Esophagus mucosa (tissue), 1 donor: ENCODE measurements at places on chromosomes 2 and 18. TPM values are rescaled to one million over a fixed set of nuclear protein-coding genes. Genes with fewer than 3 reads are reported as not detected.

ARHGAP15 gene
- total RNA-seq = 2.6 TPM

AFF3 gene
- total RNA-seq = 0.96 TPM

CREG2 gene
- 2.3 TPM for total RNA-seq

DNA sequence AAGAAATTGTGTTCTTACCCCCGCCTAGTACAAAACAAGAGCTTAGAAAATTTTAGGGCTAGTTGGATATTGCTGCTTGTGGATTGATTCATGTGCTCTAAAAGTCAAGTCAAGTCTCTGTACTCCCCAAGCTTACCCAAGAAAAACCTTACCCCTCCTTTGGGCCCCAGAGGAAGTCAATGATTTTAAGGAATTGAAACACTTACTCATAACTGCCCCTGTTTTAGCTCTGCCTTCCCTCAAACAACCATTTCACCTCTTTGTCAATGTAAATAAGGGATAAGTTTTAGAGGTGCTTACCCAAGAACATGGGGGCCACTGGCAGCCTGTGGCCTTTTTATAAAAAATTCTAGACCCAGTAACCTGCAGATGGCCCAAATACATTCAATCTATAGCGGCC is 136.6 kb upstream of the RMP24 start:
- ATAC-seq = no peak

- ATAC-seq = peak; percentile 66
Measured at GRCh38 chr2:119407430-119408220, 24.0 kb upstream of the TMEM37 start.

- peak; percentile 96 for ATAC-seq
Measured at GRCh38 chr2:74188018-74188601, 9.4 kb upstream of the MOB1A start.

- peak; percentile 94 for ATAC-seq
Measured at GRCh38 chr2:7748717-7749415, 831.7 kb downstream of the RNF144A start.

- no peak for ATAC-seq
Measured at GRCh38 chr2:211413746-211414145, 857.3 kb downstream of the CPS1 start.

- ATAC-seq = no peak
Measured at GRCh38 chr18:33201509-33201926, 239.0 kb downstream of the CCDC178 start.

- no peak for ATAC-seq
Measured at GRCh38 chr18:46794607-46795006, 37.8 kb upstream of the ST8SIA5 start.

DNA sequence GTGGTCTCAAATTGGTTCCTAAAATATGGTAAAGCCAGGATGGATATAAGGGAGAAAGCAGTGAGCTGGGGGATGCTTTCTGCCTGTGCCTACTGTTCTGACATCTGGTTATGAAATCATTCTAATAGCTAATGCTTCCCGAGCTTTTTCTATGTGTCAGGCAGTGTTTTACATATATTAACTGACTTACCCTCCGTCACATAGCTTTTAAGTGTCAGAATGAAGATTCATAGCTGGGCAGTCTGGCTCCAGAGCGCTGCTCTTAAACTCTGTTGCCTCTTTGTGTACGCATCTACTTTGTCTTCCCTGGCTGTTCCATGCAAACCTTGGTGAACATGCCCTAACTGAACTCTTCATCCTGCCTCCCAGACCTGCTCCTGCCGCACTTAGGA is 195.7 kb downstream of the LPIN1 start:
- no peak for ATAC-seq

DNA sequence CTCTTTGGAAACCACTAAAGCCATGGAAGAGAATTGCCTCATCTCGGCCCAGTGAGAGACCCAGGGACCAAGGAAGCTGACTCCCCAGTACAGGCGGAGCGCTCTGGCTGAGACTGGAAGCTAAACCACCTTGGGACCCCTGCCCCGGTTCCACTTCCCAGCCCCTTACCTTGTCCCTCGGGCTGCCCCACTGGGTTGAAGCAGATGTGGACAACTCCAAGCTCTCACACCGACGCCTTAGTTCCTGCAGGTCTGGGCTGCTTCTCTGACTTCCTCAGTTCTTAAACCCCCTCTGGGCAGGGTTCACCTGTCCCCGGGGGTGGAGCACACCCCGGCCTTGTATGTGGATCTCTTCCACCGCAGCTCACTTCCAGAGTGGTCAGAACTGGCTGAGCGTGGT is 266.2 kb downstream of the PHLPP1 start:
- ATAC-seq = no peak

- ATAC-seq = no peak
Measured at GRCh38 chr2:23135481-23136100, 249.4 kb upstream of the KLHL29 start.

GRCh38 chr2:56077359-56077915 is 106.4 kb upstream of the CCDC85A start:
- ATAC-seq = no peak

DNA sequence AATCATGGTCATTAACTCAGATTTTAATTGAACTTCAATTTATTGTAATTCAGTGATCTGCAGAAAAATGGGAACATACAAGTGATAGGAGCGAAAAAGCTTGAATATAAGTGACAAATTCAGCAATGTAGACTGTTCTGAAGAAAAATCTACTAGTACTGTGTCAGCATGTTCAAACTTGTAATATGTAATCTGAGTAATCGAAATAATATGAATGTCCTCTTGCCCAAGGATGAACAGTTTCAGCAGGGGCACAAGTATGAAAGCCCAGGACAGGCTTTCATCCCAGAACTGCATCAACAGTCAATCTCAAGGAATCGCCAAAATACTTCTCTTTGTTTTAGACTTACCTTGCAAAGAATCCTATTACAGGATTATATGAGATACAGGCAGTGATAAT is 1110.5 kb downstream of the LRP1B start:
- ATAC-seq = no peak

- ATAC-seq = no peak
Measured at GRCh38 chr2:129885735-129886134, 93.7 kb upstream of the RAB6C start.

GRCh38 chr2:19358242-19359020 is at the start of gene OSR1:
TSS of gene OSR1 (minus strand) at chr2:19358623. CDS start at chr2:19353805, 4,818 bp downstream.
- ATAC-seq = peak; percentile 54
